CD4-positive, alpha-beta T cell treated with Interleukin-6 at 100 ng/mL for 8 hours (primary cell): ENCODE measurements at places on chromosomes 12 and 14.

GRCh38 chr14:24662753-24663152 is 28.8 kb upstream of the GZMB start:
- DNase-seq, result no peak

- DNase-seq, result peak; percentile 50
Observed at GRCh38 chr14:68787092-68787992, 5.5 kb downstream of the ZFP36L1 start.

DNA sequence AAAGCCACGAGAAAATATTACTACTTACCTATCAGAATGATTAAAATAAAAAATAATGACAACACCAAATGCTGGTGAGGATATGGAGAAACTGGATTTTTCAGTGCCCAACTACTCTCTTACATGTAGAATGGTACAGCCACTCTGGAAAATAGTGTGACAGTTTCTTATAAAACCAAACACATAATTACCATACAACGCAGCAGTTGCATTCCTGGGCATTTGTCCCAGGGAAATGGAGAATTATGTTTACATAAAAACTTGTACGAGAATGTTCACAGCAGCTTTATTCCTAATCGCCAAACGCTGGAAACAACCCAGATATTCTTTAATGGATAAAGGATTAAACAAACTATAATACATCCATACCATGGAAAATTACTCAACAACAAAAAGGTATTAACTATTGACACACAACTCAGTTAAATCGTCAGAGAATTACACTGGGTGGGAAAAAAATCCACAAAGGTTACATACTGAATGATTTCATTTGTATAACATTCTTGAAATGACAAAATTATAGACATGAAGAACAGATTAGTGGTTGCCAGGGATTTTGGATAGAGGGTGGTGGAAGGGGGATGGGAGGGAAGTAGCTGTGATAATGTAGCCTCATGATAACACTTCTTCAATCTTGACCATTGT is 35.4 kb downstream of the TAOK3 start:
- no peak for DNase-seq

GRCh38 chr14:21231020-21231652 is 38.1 kb downstream of the HNRNPC start:
- DNase-seq, result peak; percentile 7

DNA sequence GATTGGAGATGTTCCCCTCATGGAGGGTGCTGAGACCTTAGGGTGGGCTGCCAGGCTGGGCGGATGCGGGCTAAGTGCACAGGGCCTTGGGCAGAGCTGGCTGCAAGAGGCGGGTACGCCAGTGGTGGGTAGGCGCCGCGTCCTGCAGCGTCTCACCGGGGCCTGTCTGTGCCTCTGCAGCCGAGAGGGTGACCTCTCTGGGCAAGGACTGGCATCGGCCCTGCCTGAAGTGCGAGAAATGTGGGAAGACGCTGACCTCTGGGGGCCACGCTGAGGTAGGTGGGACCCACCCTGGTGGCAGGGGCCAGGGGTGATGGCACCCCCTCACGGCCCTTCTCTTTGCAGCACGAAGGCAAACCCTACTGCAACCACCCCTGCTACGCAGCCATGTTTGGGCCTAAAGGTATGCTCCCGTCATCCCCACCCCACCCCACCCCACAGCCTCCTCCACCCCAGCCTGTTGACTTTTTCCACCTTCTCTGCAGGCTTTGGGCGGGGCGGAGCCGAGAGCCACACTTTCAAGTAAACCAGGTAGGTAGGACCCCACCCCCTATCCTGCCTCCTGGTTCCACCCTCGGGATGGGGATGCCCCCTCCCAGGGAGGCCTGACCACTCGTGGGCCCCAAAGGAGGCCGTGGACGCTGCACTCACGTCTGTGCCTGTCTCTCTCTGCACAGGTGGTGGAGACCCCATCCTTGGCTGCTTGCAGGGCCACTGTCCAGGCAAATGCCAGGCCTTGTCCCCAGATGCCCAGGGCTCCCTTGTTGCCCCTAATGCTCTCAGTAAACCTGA is 1.5 kb downstream of the CRIP1 start:
- no peak for DNase-seq
